ENCODE measurements at places on chromosomes 6 and 20.

DNA sequence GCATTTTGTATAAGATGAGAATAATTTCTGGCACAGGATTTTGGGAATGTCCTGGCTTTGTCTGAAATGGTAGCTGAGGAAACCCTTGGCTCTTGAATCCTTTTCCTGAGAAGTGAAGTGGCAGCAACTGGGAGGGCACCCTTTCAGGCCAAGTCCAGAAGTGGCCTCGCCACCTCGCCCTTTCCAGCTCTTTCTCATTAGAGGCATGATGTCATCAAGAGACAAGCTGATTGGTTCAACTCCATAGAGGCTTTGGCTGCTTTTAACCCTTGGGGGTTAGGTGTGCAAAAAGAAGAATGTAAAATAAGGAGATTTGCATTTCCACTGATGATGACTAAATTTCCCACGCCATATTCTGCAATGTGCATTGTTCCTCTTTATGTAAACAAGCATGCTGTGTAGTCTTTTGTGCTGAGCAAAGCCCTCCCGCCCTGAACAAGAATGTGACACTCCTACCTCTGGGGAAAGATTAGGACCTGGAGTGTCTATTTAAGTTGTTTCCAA lies 116.5 kb downstream of the TCP11 start:
- no peak for DNase-seq

DNA sequence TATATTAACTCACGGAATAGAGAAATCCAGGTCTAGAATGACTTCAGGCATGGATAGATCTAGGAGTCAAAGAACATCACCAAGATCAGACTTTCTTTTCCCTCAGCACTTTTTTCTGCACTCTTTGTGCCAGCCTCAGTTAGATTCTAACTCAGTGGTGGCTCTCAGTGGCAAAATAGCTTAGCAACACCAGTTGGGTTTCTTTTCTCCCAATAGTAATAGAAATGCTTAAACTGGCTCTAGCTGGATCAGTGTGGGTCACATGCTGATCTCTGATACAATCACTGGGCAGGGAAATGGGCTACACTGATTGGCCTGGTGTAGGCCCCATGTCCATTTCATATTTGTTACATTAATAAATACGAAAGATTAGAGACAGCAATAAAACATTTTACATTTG lies 44.2 kb upstream of the ARFGEF2 start:
- DNase-seq = no peak

DNA sequence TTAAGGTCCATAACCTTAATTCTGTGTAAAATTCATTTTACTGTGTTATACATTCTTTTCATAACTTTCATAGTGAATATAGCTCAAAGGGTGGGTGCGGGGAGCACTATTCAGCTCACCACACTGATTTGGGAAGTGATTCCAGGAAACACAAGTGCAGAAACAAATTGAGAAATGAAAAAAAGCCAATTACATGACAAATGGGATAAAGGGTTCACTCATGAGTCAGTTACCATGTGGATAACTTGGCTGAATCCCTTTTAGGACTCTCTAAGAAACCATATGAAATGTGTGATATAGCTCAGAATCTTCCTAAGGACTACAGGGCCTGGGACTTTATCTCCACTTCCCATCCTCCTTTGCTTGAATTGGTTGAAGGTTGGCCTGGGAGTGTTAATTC lies 3.1 kb upstream of the BTN2A1 start:
- DNase-seq = no peak

DNA sequence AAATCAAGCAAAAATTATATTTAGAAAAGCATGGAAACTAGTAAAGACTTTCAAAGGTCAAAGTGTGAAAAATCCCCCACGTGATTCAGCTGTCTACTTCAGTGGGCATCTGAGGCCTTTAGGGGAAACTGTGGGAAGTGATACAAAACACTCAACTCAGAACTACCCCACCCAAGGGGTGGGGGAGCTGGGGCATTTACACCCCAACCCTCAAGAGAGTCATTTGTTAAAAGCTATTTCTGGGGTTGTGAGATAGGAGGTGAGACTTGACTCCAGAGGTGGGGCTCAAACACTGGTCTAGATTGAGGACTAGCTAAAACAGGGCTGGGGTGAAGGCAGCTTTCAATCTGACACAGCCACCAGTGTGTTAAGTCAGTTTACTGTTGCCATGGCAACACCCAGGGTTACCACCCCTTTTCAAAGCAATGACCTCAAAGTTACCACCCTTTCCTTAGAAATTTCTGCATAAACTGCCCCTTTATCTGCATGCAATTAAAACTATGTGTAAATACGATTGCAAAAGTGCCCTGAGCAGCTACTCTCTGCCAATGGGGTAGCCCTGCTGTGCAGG lies 9.9 kb upstream of the GTSF1L start:
- no peak for DNase-seq

- DNase-seq = no peak
Measured at GRCh38 chr6:53360093-53360912, 11.6 kb upstream of the ELOVL5 start.

DNA sequence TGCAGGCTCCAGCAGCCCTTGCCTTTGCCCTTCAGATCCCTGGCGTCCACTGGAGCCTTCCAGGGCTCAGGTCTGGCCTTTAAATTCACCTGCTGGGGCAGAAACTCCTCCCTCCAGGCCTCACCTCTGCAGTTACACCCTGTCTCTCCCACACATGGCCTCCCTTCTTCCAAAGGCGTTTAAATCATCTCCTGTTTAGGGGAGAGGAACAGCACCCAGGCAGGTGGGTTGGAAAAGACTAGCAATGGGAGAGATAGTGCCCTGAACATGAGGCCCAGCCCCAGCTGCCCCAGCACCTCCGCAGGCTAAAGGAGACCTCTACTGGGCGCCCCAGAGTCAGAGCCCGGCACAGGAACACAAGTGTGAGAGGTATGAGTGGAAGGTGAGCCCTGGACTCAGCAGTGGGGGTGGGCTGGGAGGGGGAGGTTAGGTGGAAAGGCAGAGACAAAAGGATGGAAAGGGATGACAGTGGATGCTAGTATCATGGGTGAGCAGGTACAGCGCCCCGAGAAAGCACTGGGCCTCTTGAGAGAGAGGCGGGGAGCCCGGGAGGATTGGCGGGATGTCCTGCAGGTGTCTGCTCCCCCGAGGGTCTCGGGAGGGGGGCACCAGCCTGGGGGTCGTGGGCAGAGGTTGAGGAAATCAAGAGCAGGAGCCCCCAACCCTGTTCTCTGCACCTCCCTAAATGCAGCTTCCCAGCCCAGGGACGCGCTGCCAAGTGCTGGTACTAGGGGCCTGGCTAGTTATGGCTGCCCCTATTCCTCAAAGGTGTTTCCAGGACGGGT lies at the start of gene CST9:
Gene CST9 (minus strand): TSS at position 51 of the 785 bp plus-strand sequence. CDS start 53 bp downstream, outside the sequence.
- no peak for DNase-seq

- no peak for DNase-seq
Measured at GRCh38 chr6:33845031-33845745, 41.4 kb upstream of the MLN start.

DNA sequence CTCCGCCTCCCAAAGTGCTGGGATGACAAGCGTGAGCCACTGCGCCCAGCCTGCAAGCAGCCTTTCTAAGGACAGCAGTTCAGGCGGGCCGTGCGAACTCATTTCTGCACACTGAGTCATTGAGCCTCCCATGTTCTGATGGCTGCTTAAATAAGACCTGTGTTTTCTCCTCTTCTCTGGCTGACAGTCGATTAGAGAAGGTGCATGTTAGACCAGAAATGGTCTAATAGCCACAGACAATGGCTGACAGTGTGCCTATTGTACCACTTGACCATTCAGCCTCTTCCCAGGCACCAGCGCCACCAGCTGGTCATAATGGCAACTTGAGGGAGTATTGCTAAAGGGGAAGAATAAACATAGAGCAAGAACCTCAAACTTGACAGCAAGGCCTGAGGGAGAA lies 6.2 kb downstream of the CST11 start:
- DNase-seq = no peak

GRCh38 chr6:17628873-17629272 lies 28.8 kb downstream of the FAM8A1 start:
- no peak for DNase-seq

GRCh38 chr20:19510611-19511010 lies 247.4 kb upstream of the RIN2 start:
- DNase-seq = no peak

Data from NCI-H187 (cell line).